Activated CD4-positive, alpha-beta memory T cell treated with anti-CD3 and anti-CD28 coated beads, Interleukin-2, amount 10 ng/mL, durations not matched to agents 7 days and 5 days (primary cell): ENCODE measurements at places on chromosomes 7 and 10.

DNA sequence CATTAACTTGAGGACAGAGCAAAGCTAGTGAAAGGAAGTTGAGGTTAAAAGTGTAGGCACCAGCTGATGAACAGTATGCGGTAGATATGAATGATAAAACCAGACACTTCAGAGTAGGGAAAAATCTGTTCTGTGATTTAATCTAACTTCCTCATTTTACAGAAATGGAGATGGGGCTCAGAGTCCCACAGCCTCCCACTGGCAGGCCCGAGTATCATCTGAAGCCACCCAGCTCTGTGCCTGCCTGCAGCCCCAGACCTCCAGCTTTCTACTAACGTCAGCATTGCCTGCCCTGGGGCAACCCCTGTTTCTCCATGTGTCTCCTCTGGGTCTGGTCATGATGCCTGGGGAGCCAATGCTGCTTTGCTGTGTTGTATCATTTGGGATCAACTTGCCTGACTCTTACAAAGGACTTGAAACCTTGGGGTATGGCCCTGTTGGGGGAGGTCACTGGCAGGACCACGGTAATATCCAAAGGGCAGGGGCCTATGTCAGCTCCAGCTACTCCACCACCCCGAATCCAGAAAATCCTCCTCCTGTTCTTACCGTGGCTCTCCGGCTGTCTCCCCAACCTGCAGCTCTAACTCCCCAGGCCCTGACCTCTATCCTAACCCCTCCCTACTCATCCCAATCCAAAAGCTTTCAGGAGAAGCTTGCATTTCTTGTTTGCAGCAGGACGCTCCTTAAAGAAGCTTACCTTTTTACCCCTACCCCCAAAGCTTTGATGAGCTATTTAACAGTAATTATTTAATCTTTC lies 56.2 kb upstream of the NPY start:
- H3K27me3 ChIP-seq = peaks cover 13% of the 10 kb centered on the region
- no peak overlapping the region for H3K4me3 ChIP-seq
- no peak for DNase-seq
- H3K4me1 ChIP-seq = peaks cover 13% of the 10 kb centered on the region
- H3K27ac ChIP-seq = no peak overlapping the region

DNA sequence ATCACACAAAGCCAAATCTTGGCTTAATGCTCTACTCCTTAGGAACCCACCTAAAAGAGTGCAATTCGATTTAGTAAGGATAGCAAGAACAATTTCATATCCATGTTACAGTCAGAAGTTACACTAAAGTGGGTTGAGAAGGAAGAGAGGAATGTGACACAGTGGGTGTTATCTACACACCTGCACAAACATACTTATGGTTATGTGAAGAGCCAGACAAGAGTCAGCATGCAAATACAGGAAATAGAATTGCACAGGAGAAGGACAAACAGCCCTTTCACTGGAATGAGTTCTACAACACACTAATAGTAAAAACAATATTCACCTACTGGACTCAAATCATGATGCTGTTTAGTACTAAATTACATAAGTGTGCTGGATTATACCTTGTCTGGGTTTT lies 262.8 kb downstream of the DGKB start:
- H3K27me3 ChIP-seq = no peaks in the 10 kb centered on the region
- H3K27ac ChIP-seq = no peak overlapping the region
- no peaks in the 10 kb centered on the region for H3K36me3 ChIP-seq
- DNase-seq = no peak

- H3K27me3 ChIP-seq = no peaks in the 10 kb centered on the region
- no peak overlapping the region for H3K4me3 ChIP-seq
- peaks cover 60% of the 10 kb centered on the region for H3K36me3 ChIP-seq
- H3K4me1 ChIP-seq = peaks cover 34% of the 10 kb centered on the region
Measured at GRCh38 chr10:114167985-114168384, 6.0 kb downstream of the CCDC186 start.

GRCh38 chr10:125252937-125253336 lies 92.6 kb upstream of the CTBP2 start:
- no peak overlapping the region for H3K27ac ChIP-seq
- no peaks in the 10 kb centered on the region for H3K27me3 ChIP-seq
- DNase-seq = no peak

DNA sequence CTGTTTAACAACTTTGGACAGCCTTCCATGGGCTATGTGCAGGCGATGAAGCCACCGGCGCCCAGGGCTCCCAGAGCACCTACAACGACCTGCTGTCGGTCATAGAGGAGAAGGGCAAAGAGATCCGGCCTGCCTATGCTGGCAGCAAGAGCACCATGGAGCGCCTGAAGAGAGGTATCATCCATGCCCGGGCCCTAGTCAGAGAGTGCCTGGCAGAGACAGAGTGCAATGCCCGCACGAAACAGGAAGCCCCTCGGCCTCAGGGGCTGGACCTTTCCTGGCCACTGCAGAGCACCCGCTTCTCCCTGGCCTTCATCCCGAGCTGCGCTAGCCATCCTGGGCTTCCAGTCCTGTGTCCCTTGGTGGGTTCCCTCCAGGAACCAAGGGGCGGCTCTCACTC lies 497.0 kb upstream of the PHF14 start:
- no peaks in the 10 kb centered on the region for H3K36me3 ChIP-seq
- no peaks in the 10 kb centered on the region for H3K27me3 ChIP-seq
- no peak overlapping the region for H3K27ac ChIP-seq
- no peak overlapping the region for H3K4me3 ChIP-seq
- no peak for DNase-seq

GRCh38 chr10:52563360-52563759 lies 209.2 kb downstream of the MBL2 start:
- no peak overlapping the region for H3K4me3 ChIP-seq
- DNase-seq = no peak
- H3K27ac ChIP-seq = no peak overlapping the region
- no peaks in the 10 kb centered on the region for H3K27me3 ChIP-seq
